ENCODE measurements at places on chromosomes 16 and 17. TPM values are rescaled to one million over a fixed set of nuclear protein-coding genes. Genes with fewer than 3 reads are reported as not detected.

Gene TBC1D3E
- total RNA-seq, result 0.32 TPM

- no peak for DNase-seq
These were observed 58.5 kb upstream of the BCAR1 start for GRCh38 chr16:75309899-75310430.

GRCh38 chr17:55769625-55770000 lies 18.8 kb downstream of the PCTP start:
- no peak for DNase-seq

- no peak for DNase-seq
These were observed 22.3 kb downstream of the PPL start for GRCh38 chr16:4914528-4915225.

DNA sequence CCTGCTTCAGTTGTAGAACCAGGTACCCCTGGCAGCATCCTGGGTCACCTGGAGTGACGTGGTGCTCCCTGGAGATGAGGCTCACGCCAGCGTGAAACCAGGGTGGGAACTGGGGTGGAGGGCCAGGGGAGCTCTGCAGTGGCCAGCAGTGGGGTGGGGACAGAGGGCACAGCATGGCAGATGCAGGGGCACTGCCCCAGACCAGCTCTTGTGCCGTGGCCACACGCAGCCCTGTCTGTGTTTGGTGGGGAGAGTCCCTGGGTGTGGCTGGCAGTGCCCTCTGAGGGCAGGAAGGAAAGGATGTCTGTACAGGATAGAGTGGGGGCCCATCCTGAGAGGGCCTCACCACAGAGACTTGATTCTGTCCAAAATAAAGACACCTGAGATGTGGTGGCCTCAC lies 24.5 kb downstream of the ZNF750 start:
- no peak for DNase-seq

Gene ANKRD40CL
- not detected for total RNA-seq

Gene FBXL16
- total RNA-seq, result 45.4 TPM

Gene HP
- total RNA-seq, result not detected

Gene HID1
- total RNA-seq, result 25.2 TPM

- DNase-seq, result no peak
These were observed 218.7 kb downstream of the MRTFB start for GRCh38 chr16:14289692-14290340.

Gene PDXDC1
- total RNA-seq, result 75.6 TPM

GRCh38 chr16:50581845-50582244 lies 33.6 kb downstream of the NKD1 start:
- no peak for DNase-seq

GRCh38 chr16:23691483-23692189 lies 12.9 kb downstream of the PLK1 start:
- DNase-seq, result no peak

DNA sequence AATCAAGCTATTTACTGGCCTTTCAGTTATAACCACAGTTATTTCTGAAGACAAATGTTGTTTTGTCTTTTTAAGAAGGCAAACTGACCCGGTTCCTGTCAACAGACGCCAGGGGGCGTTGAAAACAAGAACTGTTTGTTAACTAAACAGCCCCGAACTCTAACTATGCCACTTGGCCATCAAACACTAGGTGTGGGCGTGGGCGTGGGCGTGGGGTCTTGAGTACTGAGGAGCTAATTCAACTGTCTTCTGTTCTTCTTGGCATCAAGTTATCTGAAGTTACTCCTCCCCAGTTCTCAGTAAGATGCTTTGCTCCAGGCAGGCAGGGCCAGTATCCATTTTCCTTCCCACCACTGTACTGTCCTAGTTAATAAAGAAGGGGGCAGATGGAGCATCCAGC lies 63.3 kb upstream of the MTMR4 start:
- no peak for DNase-seq

- no peak for DNase-seq
These were observed 78.6 kb downstream of the MYH13 start for GRCh38 chr17:10294180-10294579.
